DND-41 (cell line): ENCODE measurements at places on chromosomes 4 and X.

GRCh38 chr4:6768539-6768905 is 14.0 kb upstream of the KIAA0232 start:
- no peak for DNase-seq

DNA sequence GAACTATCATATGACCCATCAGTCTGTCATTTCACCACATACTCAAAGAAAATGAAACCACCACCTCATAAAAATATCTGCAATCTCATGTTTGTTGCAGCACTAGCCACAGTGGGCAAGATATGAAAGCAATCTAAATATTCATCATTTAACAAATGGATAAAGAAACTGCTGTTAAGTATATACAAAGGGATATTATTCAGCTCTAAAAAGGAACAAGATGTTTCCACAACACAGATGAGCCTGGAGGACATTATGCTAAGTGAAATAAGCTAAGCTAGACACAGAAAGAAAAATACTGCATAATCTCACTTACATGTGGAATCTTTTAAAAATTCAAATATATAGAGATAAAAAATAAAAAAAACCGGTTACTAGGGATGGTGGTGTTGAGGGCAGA is 108.2 kb upstream of the BRWD3 start:
- DNase-seq: no peak

GRCh38 chr4:3827616-3828492 is 61.7 kb downstream of the ADRA2C start:
- DNase-seq: no peak

DNA sequence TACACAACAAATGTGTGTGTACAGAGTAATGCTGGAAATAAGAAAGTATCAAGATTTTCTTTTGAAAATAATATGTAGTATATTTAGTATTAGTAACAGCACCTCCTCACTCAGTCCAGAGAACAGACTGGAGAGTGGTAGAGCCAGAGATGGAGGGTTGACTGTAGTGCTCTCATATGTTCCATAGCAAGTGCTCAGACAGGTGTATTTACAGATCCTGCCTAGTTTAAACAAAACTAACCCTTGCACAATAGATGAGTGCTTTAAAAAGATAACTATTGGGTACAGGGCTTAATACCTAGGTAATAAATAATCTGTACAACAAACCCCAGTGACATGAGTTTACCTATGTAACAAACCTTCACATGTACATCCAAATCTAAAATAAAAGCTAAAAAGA is 381.0 kb upstream of the EMCN start:
- no peak for DNase-seq

- no peak for DNase-seq
Observed at GRCh38 chr4:3299122-3299975, 6.5 kb downstream of the RGS12 start.

DNA sequence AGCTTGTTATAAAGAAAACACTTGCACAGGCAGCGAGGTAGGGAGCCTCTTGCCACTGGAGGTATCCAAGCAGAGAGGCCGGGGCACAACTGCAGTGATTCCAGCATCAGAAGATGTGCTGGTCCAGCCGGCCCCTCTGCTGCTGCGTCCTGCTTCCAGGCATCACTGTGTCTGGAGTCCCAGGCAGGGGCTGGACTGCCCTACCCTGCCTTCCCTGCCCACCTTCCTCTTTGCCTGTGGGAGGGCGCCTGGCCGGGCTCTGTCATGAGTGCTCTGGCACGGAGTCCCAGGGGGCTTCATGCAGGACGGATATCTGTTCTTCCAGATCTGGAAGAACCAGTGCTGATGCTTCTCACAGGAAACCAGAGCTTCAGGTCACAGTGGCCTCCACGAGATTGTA is 187.6 kb upstream of the PSAPL1 start:
- DNase-seq: no peak

DNA sequence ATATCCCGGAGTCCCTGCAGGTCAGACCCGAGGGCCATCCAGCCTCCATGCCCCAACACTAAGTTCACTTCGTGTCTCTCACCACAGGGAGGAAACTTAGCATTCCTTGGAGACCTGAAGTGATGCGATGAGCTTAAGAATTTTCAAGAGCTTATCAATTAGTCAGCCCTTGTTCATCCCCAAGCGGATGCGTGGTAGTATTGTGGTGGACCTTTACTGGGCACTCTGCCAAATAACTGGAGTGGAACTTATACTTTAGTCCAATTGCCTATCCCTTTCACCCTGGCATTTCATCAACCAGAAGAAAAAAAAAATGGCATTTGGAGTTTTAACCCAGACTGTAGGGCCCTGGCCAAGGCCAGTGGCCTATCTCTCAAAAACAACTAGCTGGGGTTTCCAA is 137.1 kb downstream of the RELL1 start:
- DNase-seq: no peak

- no peak for DNase-seq
Observed at GRCh38 chr4:304969-305680, at the start of gene ZNF732. Gene ZNF732 (minus strand): TSS chr4:305474. CDS start chr4:305310, 164 bp downstream.

GRCh38 chrX:80223982-80224579 is 196.2 kb upstream of the TENT5D start:
- no peak for DNase-seq

GRCh38 chr4:127622921-127623796 is 9.6 kb upstream of the INTU start:
- no peak for DNase-seq

DNA sequence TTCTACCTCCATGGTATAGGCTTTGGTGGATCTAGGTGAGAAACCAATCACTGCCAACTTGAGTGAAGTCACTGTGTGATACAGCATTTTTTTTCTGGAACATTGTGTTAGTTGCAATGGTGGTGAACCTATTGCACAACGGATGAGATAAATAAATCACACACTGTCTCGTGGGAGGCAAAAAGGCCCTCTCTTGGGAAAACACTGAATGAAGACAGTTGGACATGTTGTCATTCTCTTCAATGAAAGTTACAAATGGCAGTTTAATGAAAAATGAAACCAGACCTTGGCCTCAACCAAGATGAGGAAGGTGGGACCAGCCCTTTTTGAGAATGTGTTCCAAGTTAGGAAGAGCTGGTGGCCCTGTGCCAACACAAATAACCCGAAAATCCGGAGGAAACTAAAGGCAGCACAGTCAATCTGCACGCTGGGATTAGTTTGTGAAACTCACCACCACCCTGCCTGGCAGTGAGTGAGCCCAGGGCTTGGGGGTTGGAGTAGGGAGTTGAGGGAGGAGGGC is 5.4 kb upstream of the ADGRG2 start:
- DNase-seq: no peak

- no peak for DNase-seq
Observed at GRCh38 chr4:159248384-159249178, 145.7 kb downstream of the RAPGEF2 start.

- DNase-seq: no peak
Observed at GRCh38 chr4:152079079-152079478, 318.3 kb upstream of the GATB start.

GRCh38 chr4:41455206-41455605 is 82.8 kb upstream of the LIMCH1 start:
- DNase-seq: no peak

DNA sequence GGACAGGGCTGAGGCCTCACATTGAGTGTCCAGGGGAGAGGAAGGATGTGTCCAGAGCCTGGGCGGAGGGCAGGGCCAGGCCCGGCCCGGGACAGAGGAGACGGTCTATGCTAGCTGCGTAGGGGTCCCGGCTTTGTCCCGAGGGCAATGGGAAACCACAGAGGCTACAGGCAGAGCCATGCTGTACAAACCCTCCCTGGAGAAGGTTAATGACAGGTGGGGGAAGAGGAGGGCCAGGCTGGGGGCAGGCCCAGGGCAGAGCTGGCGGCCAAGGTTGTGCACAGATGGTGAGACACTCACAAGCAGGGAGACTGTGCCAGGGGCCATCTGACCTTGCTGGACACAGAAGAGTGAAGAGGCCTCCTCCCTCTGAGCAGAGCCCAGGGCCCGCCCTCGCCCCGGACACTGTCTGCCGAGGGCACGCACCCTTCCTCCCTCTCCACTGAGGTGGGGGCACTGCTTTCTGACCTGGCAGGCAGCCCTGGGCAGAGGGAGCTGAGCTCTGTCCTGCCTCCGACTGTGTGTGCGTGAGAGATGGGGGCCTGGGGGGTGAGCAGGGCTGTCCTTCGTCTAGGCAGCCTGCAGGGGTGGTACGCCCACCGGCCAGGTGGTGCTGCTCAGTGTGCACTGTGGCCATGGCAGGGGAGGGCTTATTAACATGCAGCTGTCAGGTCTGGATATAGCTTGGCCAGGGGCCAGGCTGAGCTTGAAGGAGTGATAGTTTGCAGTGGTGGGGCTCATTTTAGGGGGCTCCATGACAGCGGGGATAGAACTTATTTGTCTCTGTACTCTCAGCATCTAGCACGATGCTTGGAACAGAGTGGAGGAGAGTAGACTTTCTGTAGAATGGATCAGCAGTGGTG is 75.7 kb upstream of the LRPAP1 start:
- DNase-seq: no peak

DNA sequence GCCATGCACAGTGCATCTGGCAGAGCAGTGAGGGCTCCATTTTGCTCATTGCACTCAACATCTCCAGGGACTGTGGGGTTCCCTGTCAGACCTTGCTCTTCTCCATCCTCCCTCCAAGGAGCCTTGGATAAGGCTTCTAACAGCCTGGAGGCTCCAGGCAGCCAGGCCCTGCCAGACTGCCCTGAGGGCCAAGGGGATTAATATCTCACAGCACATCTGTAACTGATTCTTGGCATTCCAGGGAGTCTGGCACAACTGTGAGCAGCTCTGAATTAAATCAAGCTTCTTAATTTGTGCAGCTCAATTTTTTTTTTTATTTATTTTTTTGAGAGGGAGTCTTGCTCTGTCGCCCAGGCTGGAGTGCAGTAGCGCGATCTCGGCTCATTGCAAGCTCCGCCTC is 224.5 kb upstream of the PGRMC2 start:
- no peak for DNase-seq

GRCh38 chrX:103774070-103774642 is 2.5 kb upstream of the PLP1 start:
- DNase-seq: no peak

- no peak for DNase-seq
Observed at GRCh38 chr4:86569103-86569870, 24.8 kb upstream of the PTPN13 start.

- no peak for DNase-seq
Observed at GRCh38 chr4:126850286-126850685, 782.5 kb upstream of the INTU start.

DNA sequence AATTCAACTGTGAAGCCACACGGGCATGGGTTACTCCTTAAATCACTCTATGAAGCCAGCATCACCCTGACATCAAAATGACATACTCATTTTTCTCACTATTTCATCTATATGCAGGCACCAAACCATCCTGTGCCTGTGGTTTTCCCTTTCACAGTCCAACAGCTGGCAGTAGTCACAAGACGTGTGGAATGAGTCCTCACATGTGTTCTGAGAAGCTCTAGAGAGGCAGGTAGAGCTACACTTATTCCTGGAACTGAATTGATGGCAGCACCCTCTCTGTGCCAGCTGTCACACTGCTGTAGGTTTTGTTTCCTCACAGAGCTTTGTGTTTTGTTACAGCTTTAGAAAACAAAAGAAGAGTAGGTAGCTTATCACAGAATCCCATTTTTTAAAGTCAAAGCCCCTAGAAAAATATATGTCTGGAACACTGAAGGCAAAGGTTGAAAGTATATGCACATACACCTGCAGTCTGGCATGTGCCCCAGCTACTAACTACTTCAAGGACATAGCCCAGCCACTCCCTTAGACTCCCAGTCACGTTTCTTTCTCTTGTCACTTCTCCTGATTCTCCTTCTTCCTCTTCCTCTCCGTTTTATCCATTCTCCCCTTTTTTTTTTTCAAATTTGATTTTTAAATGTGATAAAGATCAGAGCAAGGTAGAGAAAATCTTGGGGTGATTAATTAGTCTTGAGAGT is 107.1 kb downstream of the ANXA10 start:
- peak; percentile 73 for DNase-seq

DNA sequence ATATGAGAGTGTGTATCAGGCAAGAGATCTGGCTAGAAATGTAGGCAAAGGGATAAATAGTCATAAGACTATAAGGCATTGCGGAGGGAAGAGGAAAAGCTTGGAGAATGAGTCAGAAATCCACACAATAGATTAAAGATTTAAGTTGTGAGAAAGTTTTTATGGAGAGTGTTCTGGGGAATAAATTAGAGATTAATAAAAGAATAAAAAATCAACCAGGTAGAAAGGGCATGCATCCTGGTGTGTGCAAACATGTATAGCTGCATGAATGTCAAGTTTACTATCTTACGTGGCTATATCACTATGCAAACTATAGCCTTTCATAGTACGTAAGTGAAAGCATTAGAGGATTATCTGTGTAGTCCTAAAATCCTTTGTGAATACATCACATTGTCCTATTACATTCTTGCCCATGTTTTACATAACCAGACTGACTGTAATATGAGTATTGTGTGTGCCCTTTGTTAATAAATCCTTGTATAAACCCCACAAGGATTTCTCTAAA is 36.9 kb downstream of the SNCA start:
- DNase-seq: no peak

DNA sequence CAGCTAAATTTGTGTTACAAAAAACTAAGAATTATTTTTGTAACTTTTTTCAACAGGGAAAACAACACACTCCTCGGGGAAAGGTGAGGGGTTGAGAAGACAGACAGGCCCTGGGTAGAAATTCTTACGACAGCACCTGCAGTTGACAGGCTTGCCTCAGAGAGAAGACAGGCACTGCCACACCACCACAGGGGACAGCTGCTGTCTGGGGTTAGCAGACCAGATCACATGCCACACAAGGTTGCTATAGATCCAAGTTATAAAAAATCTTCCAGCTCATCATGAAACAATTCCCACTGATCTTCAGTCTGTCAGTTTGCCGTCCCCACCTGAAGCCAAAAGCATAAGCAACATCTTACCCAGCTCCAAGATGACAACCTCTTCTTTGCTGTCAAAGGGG is 143.2 kb upstream of the ZCCHC13 start:
- DNase-seq: no peak

DNA sequence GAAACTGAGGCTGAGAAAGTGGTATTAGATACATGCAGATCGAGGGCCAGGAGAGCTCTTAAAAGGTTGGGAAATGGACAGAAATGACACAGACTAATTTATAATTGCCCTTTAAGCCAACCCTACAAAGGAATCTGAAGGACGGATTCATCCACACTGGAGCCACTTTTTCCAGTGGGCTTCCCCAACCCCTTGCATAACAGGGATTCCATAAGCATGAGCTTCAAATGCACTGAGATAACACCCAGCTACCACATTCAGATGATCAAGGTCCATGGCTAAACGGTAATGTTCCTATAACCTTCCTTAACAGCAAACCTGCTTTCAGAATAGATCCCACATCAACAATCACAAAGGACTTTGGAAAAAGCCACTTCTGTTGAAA is 34.2 kb downstream of the PLAC1 start:
- DNase-seq: no peak

DNA sequence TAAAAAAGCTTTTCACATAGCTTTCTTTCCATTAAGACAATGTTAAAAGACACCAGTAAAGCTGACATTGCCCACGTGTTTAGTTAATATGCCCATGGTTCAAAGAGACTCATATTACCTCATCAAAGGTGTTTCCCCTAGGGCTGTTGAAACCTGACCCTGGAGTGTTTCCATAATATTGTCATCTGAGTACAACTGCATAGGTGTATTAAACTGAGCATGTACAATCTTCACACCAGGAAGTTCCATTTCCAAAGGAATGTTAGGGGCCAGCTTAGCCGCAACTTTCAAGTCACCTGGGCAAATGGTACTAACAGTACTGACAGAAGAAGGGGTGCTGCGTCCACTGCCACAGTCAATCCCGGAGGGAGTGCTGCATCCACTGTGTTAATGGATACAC is 27.1 kb downstream of the PDLIM3 start:
- no peak for DNase-seq

- no peak for DNase-seq
Observed at GRCh38 chrX:141320801-141321200, 78.5 kb upstream of the SPANXC start.

- no peak for DNase-seq
Observed at GRCh38 chrX:21816136-21816535, 23.3 kb upstream of the MBTPS2 start.
